SHP77 treated with DMSO at 0.1 percent for 48 hours (cell line): ENCODE measurements at places on chromosomes 4 and X.

GRCh38 chr4:118265312-118266144, 87.3 kb downstream of the PRSS12 start:
- no peak for DNase-seq

DNA sequence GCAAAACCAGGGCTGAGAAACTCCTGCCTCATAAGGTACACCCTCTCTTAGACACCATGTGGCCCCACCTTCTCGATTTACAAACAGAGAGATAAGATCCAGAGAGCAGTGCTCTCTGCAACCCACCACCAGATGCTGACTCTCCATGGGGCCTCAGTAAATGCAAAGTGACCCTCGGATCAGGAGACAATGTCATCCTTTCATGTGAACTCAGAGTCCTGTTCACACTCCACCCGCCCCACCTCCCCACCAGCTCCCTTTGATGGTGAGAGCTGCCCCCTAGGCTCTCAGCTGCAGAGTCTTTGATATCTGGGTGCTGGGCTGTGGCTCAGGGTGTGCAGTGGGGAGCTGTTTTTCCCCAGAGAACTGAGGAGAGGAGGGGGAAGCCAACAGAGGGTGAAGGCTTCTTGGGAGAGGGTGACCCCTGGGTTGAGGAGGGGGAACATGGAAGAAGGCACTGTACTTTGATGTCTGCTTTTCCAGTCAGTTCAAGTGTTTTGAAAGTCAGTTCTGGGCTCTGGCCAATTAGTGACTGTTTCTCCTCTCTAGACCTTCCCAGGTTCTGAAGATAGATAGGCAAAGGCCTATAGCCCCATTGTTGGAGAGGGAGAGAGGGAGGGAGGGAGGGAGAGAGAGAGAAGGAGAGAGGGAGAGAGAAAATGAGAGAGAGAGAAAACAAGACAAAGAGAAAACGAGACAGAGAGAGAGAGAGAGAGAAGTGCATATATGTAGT, 88.2 kb downstream of the SCD5 start:
- no peak for DNase-seq

- DNase-seq, result no peak
Observed at GRCh38 chrX:15511563-15511962, 11.0 kb downstream of the BMX start.

GRCh38 chr4:166896254-166896653, 338.0 kb downstream of the SPOCK3 start:
- no peak for DNase-seq

DNA sequence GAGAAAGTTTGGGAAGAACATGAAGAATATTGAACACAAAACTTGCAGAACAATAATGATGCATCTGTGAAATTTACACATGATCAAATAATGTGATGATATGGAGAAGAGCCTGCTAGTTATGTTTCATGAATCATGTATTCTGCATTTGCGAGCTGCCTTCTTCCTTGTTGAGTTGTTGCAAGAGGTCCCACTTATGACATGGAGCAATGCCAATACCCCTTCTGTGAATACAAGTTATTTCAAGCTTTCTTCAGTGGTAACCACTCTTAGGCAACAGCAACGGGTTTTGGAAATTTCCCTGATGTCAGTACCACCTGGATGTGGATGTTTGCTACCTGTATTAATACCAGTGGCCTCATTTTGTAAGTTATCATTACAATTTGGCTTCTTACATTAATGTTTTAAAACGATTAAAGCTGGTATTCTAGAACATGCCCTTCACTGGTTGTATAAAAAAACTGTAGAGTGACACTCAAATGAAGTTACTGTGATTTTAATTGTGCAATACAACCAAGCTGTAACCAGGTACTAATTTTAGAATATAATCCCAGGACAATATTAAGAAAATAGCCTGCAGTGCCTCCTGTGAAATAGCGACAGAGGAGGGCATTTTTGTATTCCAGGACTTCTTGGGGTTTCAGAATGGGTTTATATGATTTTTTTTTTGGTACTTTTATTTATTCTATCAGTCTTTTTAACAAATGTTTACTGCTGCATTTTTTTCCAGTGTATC, 25.3 kb downstream of the IQCM start:
- DNase-seq, result no peak

GRCh38 chrX:1164322-1165288, 47.8 kb downstream of the CRLF2 start:
- no peak for DNase-seq

DNA sequence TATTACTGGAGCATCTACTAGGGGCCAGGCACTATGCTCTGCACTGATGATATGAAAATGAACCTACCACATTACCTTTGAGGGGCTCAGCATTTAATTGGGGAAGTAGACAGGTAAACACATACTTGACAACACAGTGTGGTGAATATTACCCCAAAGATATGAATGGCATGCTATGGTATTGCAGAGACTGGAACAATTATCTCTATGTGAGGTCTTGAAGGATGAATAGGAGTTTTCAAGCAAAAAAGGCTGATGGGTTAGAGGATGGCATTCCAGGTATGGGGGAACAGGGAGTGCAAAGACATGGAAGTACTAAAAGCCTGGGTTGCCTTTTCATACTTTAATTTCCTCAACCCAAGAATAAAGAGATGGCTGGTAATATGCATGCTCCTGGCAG, 59.1 kb upstream of the CAPN6 start:
- no peak for DNase-seq

DNA sequence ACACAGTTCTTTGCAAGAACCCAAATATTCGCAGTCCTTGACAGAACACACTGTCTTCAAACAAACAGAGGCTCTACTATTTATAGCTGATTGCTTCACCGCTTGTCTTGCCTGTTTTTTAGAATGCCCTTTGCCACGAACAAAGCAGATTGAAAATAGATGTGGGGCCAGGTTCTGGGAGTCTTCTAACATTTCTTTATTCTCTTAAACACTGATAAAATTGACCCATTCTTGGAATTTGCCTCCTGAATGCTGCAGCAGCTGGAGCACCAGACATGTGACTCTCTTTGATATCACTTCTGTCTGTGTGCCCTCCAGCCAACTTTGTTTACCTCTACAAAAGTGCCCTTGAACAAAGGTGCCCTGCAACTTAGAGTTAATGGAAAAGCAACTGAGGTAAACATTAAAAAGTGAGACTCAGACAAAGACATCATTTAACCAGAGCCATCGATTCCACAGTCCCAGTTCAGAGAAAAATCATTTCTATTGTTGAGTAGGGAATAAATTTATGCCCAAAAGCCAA, 64.2 kb upstream of the SPP1 start:
- DNase-seq, result no peak

DNA sequence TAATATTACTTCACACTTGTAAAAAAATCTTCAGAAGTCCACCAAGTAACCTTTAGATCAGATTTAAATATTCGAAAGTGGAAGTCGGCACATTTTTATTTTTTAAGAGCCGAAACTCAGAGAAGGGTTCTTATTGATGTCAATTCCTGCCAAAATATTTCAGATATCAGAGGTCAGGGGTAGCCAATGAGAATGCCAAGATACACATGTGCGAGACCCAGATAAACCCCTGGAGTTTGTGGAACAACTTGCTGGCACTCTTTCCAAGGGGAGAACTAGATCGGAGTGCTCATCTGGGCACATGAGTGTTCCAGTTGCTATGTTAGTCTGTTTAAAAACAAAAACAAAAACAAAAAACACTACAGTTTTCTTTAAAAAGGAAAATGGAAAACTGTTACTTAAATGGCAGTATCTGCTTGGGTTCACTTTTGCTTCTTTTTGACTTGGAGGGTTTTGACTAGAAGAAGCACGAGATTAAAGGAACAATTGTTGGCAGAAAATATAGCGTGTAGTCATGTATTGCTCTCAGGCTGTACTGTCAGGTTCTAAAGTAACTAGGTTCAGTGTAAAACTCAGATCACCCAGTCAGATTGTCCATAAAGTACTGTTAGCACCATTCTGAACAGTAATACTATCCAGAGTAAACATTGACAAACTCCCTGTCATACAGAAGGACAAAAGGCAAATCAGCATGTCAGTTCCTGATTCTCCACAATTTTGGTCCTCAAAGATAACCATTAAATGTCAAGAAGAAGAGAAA, 188.0 kb upstream of the PACRGL start:
- peak; percentile 60 for DNase-seq

DNA sequence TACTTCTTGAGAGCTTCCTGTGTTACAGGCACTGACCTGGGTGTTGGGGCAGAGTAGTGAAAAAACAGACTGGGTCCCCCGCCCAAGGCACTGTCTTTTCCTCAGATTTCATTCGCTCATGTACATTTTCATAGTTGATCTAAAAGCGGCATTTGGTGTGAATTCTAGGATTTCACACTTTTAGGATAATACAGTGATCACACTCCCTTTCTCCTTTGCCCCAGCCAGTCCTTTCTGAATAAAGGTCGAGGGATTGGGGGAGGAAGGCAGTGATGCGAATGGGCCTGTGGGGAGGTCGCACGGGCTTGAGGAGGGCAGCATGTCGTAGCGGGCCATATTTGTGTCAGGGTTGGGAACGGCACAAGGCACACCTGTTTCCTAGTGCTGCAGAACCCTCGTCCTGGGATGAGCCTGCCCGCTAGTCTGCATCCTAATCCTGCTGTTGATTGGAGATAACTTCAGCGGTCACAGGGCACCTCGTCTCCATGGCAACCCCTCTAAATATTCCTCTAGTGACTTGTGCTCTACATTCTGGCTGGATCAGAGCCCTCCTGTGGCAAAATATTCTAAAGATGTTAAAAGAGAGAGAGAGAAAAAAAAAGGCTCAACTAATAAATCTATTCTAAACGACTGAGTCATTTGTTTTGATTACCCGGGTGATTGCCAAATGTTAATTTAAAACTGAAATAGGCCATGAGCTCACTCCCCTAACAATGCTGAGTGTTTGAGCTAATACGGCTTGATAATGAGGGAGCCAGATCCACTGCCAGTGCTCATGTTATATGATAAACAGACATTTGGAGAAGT, 21.8 kb downstream of the FHL1 start:
- DNase-seq, result no peak

- no peak for DNase-seq
Observed at GRCh38 chr4:122232633-122233032, 80.5 kb downstream of the BLTP1 start.

DNA sequence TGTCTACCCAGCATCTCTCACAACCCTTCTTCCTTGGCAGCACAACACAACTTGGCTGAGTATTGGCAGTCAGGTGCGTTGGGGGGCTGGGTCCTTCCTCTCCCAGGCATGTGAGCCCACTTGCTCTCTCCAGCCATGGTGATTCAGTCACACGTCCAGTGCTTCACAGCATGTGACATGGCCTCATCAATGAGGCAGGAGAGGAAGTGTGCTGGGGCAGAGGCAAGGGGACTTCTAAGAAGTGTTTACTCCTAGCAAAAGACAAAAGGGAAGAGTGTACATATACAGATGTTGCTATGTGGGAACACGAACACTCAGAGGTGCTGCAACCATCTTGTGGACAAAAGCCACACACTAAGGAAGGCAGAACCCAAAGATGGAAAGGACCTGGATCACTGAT, 380.8 kb downstream of the FBXW7 start:
- DNase-seq, result no peak

DNA sequence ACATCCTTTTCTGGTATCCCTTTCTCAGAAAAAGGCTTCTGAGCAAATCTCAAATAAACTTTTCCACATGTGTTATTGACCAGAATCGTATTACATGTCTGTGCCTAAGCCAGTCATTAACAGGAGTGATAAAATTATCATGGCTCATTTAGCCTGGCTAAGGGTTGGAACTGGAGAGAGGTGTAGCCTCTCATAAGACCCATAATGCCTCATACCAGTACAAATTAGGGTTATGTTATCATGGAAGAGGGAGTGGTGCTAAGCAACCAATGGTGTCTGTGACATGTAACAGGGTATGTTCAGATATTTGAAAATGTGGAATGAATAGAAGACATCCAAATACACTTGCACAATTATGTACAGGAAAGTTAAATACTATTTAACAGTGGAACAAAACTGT, 99.6 kb upstream of the CCDC160 start:
- no peak for DNase-seq

DNA sequence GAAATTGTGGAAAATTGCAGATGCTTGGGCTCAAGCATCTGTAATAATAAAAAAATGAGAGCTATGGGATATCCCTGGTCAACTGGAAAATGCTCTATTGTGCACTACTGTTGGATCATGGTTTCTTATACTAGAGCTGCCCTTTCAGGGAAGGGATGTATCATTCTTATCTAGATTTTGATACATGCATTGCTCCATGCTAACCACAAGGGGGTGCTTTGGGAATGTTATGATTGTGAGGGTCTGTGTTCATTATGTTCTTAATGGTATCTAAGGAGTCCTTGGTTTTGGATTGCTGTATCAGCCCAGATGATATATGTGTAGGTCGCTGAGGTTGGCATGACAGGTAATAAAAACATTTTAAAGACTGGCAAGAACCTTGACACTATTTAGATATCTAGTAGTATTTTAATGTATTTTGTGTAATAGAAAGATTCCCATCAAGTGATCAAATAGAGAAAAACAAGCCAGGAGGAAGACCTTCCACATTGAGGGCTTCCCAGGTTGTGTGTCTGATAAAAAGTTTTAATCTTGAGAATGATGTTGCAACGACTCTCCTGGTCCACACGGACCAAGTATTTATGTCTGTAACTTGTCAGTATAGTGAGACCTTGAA, 49.2 kb upstream of the TLR2 start:
- DNase-seq, result no peak

GRCh38 chrX:104420907-104421306, 145.1 kb upstream of the IL1RAPL2 start:
- no peak for DNase-seq

GRCh38 chr4:139441029-139441428, 12.9 kb upstream of the RAB33B start:
- DNase-seq, result no peak

DNA sequence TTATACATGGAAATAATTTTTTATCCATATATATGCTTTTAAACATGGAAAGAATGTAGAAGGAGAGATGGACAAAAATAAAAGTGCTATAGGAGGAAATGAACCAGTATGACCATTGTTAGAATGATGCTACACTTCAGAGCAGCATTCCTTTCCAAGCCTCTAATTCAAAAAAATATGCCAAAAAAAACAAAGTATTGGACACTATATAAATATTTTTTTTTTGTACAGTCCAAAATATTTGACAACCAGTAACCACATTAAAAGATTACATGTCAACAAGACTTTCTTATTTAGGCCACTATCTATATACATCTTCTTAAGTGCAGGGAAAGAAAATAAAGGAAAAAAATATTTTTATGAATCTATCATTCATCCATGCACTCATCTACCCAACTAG, 198.6 kb downstream of the LRBA start:
- DNase-seq, result no peak

DNA sequence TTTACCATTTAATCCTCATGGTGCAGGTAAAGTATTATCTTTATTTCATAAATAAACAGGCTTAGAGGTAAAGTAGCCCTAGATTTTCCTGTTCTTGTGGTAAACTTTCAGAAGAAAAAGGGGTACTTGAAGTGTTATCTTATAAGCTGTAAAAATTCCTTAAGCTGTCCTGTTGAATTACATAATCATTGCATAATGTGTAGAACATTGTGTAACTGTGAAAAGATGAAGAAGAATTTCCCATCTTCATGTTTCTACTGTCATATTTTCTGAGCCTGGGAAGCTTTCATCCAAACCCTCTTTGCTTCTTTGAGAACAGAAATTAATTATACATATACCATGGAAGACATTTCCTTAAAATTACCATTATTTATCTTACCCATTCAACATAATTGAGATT, 90.5 kb downstream of the ELOVL6 start:
- DNase-seq, result no peak

- DNase-seq, result no peak
Observed at GRCh38 chrX:22999696-23000223, at the start of gene DDX53. Gene DDX53 (plus strand): TSS chrX:22999960. CDS start chrX:23000058, 98 bp downstream.
